ENCODE measurements at places on chromosomes 11 and 22. TPM values are rescaled to one million over a fixed set of nuclear protein-coding genes. Genes with fewer than 3 reads are reported as not detected.
A peak's percentile ranks its signal among the peaks of the same experiment; 100 is the strongest.

Gene KRTAP5-9
- not detected for total RNA-seq

Gene VPS11
- 24.2 TPM for total RNA-seq

Gene SIK2
- 8.1 TPM for total RNA-seq

Gene TMEM191B
- total RNA-seq = 2.3 TPM

DNA sequence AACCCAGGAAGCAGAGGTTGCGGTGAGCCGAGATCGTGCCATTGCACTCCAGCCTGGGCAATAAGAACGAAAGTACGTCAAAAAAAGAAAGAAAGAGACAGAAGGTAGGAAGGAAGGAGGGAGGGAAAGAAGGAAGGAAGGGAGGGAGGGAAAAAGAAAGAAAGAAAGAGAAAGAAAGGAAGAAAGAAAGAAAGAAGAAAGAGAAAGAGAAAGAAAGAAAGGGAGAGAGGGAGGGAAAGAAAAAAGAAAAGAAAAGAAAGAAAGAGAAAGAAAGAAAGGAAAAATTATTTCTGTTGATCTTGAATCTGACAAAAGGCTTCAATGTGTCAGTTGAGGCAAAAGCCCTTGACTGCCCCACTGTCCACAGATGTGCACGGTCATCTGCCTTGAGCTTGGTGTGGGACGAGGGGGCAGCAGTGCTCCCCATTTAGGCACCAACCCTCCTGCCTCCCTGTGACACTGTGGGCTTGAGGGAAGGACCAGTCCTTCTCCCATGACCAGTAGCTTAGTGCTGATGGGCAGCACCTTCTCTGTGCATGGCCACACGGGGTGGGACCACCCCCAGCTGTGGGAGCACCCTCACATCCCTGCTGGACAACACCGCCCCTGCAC lies 24.4 kb downstream of the KCTD17 start:
- no peak for DNase-seq

DNA sequence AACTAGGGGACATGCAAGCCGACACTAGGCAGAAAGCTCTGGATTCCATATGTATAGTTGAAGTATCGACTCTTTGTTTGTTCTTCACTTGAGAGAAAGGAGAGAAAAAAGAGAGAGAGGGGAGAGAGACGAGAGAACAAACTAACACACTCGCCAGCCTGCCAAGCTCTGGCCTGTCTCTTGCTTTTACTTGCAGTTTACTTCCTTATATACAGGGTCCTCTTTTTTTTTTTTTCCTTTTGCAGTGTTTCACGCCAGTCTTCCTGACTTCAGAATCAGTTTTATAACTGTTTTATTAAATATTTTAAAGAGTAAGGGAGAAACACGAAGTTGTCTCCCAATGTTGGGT lies 19.9 kb downstream of the TEAD1 start:
- DNase-seq = no peak

- no peak for DNase-seq
Observed at GRCh38 chr22:37225481-37225880, 13.2 kb upstream of the SSTR3 start.

DNA sequence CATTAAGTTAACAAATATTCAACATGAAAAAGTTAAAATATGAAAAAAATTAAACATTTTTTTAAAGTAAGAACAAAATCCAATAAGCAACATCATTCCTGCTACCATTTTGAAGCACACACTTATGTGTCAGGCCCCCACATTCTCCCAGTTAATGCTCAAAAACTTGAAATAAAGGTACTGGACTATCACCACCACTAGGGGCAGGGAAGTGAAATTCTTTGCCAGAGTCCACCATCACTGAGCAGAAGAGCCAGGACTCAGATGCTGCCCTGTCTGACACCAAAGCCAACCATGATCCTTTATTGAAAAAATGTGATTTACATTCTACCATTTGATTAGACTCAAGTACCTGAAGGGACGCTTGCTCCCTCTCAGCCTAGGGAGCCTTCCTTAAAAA lies 39.1 kb downstream of the PITPNB start:
- DNase-seq = no peak

GRCh38 chr22:27778294-27779090 lies 23.1 kb downstream of the MN1 start:
- peak; percentile 77 for DNase-seq

DNA sequence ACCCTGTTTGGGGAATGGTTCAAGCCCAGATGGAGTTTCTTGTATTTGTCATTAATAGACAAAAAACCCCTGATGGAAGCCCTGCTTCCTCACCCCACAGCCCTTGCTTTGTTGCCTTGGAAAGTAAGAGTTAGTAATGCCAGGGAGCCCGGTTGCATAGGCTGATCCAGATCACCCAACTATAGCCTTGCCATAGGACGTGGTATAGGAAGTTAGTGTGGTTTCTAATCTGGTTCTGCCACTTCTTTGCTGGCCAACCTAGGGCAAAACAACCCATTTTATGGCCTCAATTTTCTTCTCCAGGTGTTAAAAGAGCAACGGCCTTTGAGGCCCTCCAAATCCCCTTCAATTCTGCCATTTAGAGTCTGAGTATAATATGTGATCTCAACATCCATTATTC lies 97.9 kb downstream of the STIM1 start:
- no peak for DNase-seq
